ENCODE measurements at places on chromosomes 3 and 15.
A peak's percentile ranks its signal among the peaks of the same experiment; 100 is the strongest.

- no peak for DNase-seq
These were observed 26.1 kb downstream of the FMN1 start for GRCh38 chr15:33168444-33168843.

GRCh38 chr3:46667061-46667621 lies 26.3 kb downstream of the ALS2CL start:
- no peak for DNase-seq

DNA sequence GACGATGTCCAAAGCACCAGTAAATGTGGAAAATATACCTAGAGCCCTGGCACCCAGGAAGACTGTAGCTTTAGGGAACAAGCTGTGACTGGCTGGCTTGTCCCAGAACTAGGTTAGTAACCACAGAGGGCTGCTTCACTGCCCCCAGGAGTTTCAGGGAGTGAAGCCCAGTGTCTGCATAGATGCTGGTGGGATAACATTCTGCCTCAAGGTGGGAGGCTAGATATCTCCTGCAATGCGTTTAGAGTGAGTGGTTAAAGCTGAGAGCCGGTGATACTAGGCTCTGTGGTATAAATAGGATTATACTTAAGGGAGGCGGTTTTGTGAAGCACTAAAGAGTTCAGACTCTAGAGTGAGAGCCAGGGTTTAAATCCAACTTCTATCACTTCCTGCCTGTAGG lies 11.7 kb upstream of the CP start:
- no peak for DNase-seq

GRCh38 chr3:137709011-137709601 lies 55.0 kb upstream of the SOX14 start:
- no peak for DNase-seq

DNA sequence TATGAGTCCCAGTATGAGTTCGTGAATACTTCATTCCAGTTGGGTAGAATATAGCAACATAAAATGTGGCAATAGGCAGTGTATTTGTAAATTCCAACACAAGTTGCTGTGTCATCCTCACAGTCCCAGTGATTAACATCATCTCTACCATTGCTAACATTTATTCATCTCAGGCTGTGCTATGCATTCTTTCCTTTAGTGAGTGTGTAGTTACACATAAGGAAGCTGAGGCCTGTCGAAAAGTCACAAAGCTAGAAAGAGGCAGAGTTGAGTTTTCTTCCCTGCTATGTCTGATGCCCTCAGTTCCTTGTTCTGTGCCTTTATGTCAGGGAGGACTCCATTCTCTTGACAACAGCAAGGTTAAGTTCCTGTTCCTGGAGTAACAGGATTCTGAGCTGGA lies 96.4 kb downstream of the FNDC3B start:
- peak; percentile 90 for DNase-seq

- DNase-seq = no peak
These were observed 178.5 kb upstream of the P2RY1 start for GRCh38 chr3:152656214-152656971.
